Fibroblast of skin of right quadriceps (primary cell): ENCODE measurements at places on chromosomes 4 and X.

DNA sequence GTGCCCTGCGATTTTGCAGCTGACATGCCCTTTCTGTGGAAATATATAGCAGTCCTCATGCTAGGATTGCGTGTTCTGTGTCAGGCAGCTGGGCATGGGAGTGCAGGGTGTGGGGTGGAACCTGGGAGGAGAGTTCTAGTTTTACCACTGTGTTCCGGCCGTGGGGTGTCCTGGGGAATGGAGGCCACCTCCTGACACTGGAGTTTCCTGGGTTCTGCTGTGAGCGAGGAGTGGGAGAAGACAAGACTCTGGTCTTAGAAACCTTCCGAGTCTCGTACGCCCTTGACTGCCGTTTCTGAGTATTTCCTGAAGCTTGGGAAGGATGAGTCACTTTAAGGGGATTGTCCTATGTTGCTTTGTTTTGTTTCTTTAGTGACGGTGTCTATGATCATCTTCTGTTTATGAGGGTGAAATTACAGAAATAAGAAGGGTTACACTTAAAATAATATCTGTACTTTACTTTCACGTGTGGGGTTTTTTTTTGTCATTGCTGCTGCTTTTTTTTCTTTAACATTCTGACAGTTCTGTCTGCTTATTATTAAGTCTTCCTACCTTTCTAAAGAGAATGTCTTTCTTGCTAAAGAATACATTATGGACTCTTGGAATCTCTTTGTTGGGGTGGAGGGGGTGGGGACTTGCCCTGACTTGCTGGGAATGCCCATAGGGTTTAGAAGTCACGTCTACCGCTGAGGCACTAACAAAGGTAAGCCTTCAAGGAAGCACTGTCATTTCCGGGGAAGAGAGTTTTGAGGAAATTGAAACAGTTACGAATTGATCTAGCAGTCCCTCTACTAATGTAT lies 19.1 kb downstream of the CD99 start:
- peak; percentile 77 for DNase-seq

GRCh38 chr4:17236686-17237085 lies 275.2 kb downstream of the QDPR start:
- peak; percentile 89 for DNase-seq

GRCh38 chrX:134659761-134660160 lies 1.5 kb upstream of the PLAC1 start:
- no peak for DNase-seq

DNA sequence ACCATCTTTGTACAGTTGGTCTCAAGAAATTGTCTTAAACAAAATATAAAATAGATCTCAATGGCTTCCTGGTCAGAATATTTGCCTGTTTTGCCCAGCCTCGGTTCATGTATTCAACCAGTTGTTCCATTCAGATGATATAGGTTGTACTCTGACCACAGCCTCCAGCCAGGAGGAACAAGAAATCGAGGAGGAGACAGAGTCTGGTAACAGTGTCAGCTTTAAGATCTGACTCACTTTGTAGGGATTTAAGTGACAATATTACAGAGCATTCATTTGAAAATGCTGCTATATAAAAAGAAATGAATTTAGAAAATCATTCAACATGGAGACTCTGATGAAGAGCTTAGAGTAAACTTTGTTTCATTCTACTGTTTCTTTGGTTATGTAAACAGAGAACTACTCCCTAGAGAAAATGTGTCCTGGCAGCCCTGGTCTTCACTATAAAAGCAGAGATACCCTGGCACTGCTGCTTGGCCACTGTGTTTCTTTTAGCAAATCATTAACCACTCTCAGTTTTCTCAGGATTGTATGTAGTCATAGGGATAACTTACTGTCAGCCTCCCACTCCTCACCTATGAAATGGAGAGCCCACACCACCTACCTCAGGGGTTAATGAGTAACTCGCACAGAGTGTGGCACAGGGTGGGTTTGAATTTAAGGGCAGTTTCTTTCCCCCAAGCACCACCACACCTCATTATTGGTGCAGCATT lies 53.5 kb downstream of the PAGE2 start:
- no peak for DNase-seq

DNA sequence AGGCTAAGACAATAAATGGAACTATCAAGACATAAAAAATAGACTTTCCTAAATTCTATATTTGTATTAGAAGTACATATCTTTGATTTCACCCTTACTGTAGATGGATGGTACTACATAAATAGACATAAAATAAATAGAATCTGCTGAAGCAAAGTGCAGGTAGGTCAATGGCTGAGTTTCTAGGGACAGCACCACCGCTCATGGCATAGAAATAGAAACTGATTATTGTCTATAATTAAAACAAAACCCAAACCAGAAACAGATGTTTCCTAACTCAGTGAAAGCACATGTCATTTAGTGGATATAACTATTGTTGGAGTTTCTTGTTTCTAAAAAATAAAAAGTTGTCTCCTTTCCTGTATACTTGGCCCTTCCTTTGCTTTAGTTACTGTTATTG lies 387.3 kb upstream of the ADGRL3 start:
- no peak for DNase-seq

GRCh38 chrX:145843146-145843904 lies 25.7 kb downstream of the SLITRK2 start:
- DNase-seq = no peak

DNA sequence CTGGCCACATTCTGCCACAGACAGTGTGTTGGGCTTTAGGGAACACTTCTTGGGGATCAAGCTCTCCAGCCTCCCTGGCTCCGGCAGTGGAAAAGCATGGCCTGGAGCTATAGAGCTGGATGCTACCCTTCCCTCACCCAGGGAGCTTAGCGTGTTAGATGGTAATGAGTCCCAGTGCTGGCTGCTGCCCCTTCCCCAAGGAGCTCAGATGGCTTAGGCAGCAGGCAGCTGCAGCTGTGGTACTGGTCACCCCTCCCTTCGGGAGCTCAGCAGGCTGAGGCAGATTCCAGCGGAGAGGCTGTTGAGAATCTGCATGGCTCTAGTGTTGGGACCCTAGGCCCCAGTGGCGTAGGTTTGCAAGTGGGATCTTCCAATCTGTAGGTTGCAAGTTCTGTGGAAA lies 19.5 kb downstream of the TMEM144 start:
- DNase-seq = no peak

DNA sequence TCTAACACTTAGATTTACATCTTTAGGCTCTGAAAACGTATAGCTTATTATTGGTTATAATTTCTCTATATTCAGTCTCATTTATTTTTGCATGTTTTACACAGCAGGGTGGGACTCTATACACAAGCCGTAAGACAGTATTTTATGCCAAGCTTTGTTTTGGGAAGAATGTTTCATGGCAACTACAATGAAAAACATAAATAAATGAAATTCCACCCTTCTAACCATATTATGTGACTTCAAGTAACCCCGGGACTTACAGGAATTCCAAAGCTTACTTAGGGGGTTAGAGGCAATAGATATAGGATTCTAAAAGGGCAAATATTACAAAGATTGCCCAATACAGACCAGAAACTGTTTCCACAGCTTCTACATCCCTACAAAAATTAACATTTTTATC lies 370.9 kb downstream of the PRR32 start:
- no peak for DNase-seq

GRCh38 chr4:94621491-94622080 lies 136.2 kb upstream of the BMPR1B start:
- DNase-seq = peak; percentile 35

DNA sequence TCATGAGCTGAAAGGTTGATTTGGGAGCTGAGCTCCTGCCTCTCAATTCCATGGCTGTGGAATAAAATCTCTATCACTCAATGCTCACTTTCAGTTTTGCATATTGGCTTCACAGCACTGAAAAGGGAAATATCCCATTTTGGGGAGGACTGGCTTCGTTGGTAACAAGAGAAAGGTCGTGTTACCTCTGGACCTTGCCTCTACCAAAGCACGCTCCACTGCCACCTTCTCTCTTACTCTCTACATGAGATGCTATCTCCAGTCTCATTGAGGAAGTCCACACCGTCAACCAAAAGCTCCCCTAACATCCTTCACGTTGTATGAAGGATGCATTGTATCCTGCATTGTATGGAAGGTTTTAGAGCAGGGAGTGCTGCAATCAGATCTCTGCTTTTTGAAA lies 195.0 kb upstream of the LDB2 start:
- DNase-seq = no peak

- peak; percentile 71 for DNase-seq
These were observed 245.1 kb downstream of the PPP3CA start for GRCh38 chr4:101102114-101102742.

GRCh38 chr4:145812919-145813318 lies 125.7 kb downstream of the ZNF827 start:
- DNase-seq = no peak

DNA sequence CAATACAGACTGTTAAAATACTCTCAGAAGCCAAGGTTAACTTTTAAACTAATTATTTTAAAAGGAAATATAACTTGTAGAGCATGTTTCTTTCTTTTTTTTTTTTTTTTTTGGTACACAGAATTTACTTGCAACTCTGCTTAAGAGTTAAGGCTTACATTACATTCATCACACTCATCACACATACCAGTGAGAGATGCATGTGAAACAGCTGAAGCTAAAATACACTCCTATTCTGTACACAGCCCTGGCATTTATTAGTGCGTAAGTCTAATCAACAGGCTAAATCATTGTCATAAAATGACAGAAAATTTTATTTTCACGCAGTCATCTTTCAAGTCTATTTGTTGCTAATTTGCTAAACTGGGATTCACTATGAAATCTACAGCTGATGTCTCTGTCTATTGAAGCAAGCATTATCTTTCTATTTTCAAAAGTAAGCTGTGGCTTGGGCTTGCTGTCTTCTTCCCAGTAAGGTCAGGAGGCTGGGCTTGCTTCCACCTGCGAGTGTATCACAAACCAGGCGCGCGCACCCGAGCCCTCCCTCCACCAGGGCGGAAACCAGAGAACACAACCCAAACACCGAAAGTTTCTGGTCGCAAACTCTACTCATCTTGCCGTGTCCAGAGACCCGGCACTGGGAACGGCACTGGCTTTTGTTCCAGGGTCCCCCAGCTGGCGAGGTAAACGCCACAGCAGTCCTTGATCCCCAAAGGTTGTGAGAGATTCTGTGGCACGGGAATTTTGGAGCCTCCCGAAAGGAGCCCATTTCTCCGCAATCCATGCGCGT lies 3.9 kb downstream of the MAML3 start:
- DNase-seq = peak; percentile 47
